ENCODE measurements at places on chromosomes 6 and 20. TPM values are rescaled to one million over a fixed set of nuclear protein-coding genes. Genes with fewer than 3 reads are reported as not detected.

CD24 gene
- 0.65 TPM for total RNA-seq

GRCh38 chr6:33731751-33732282, 14.9 kb downstream of the IP6K3 start:
- no peak for DNase-seq

- no peak for DNase-seq
These were observed 76.6 kb upstream of the PROKR2 start for GRCh38 chr20:5393218-5393870.

DNA sequence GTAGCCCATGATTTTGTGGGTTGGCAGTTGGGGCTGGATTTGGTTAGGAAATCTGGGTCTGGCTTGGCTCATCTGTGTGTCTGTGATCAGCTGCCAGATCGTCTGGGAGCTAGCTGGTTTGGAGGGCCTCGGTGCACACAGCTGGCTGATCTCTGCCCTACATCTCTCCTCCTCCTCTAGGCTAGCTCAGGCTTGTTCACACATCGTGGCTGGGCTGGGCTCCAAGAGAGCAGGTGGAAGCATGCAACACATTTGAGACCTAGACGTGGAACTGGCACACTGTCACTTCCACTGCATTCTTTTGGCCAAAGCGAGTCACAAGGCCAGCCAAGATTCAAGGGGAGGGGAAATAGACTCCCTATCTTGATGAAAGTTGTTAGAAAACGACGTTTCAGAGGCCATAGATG, 15.9 kb downstream of the NDUFAF5 start:
- no peak for DNase-seq

GRCh38 chr6:97689078-97689754, 406.2 kb upstream of the MMS22L start:
- no peak for DNase-seq

Data from activated T-helper 1 cell treated with anti-CD3 and anti-CD28 coated beads, Interleukin-12 subunit alpha, Interleukin-12 subunit beta, Interleukin-2, Interleukin-4 antibody, amounts not matched to agents 30 ng/mL and 10 ng/mL and 1 ng/mL, durations not matched to agents 14 hours and 24 hours and 36 hours (primary cell).